HCT116 (cell line): ENCODE measurements at places on chromosomes 7 and 10. TPM values are rescaled to one million over a fixed set of nuclear protein-coding genes. Genes with fewer than 3 reads are reported as not detected.

- no peak for DNase-seq
These were observed 94.1 kb downstream of the ZFAND4 start for GRCh38 chr10:45578384-45578971.

The CLDN4 gene
- 234 TPM for total RNA-seq

The ABCC2 gene
- 88.2 TPM for total RNA-seq

GRCh38 chr7:87336136-87336535 is 9.3 kb upstream of the CROT start:
- no peak for DNase-seq

- no peak for DNase-seq
These were observed 686.3 kb downstream of the XPNPEP1 start for GRCh38 chr10:109237050-109237449.

GRCh38 chr7:52030722-52031121 is 714.1 kb upstream of the COBL start:
- no peak for DNase-seq

The GALNT17 gene
- total RNA-seq = not detected
